Germinal center (tissue), 1 donor: ENCODE measurements at places on chromosomes 7 and 10.

GRCh38 chr7:98135984-98136383 lies 29.3 kb downstream of the LMTK2 start:
- DNase-seq, result no peak

GRCh38 chr10:65355141-65355680 lies 1570.6 kb upstream of the LRRTM3 start:
- no peak for DNase-seq

DNA sequence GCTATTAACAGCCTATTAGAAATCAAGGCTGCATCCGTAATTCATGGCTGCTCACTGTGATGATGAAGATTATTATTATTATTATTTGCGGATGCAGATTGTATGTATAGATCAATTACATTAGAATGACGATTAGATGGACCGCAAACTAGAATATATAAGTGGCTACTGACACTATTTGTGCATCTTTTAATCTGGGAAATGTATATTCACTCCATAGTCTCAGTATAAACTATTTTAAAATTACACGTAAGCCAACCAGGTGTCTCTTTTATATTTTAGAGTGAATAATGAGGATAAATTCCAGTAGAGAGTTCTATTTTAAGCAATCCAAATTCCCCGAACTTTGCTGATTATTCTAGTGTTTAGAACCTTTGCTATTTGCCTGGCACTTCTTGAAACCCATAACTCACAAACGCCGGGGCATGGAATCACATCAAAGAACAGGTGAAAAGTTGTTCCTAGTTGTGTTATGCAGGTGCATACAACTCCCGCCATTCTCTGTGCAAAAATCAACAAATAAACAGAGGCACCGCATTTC lies 509 bp upstream of the ING3 start:
- no peak for DNase-seq

- no peak for DNase-seq
These were observed 162.4 kb downstream of the TNS3 start for GRCh38 chr7:47419471-47419870.

DNA sequence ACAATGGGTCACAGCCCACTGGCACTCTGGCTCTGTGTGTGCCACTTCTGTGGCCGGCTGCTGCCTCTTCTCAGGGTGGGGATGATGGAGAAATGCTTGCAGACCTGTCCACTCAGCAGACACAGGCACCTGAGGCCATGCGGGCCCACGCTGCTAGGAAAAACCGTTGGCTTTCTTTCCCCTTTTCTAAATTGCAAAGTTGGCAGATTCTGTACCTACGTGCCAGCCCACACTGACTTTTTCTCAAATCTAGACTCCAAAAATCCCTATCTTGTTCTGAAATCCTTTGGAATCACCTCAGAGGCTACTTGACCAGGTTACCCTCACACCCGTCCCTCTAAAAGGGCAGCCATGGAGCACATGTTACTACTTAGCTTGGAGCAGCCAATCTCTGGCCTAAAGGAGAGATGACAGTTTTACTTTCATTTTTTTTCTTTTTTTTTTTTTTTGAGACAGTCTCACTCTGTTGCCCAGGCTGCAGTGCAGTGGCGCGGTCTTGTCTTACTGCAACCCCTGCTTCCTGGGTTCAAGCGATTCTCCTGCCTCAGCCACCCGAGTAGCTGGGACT lies 99.4 kb downstream of the RNF216 start:
- DNase-seq, result no peak

GRCh38 chr10:122590153-122590552 lies 29.6 kb downstream of the DMBT1 start:
- no peak for DNase-seq

- no peak for DNase-seq
These were observed 147.6 kb downstream of the DIP2C start for GRCh38 chr10:541750-542371.

- no peak for DNase-seq
These were observed 518.1 kb upstream of the AKR1E2 start for GRCh38 chr10:4307910-4308309.

GRCh38 chr7:33661430-33662160 lies 243.7 kb upstream of the BMPER start:
- DNase-seq, result peak; percentile 6

DNA sequence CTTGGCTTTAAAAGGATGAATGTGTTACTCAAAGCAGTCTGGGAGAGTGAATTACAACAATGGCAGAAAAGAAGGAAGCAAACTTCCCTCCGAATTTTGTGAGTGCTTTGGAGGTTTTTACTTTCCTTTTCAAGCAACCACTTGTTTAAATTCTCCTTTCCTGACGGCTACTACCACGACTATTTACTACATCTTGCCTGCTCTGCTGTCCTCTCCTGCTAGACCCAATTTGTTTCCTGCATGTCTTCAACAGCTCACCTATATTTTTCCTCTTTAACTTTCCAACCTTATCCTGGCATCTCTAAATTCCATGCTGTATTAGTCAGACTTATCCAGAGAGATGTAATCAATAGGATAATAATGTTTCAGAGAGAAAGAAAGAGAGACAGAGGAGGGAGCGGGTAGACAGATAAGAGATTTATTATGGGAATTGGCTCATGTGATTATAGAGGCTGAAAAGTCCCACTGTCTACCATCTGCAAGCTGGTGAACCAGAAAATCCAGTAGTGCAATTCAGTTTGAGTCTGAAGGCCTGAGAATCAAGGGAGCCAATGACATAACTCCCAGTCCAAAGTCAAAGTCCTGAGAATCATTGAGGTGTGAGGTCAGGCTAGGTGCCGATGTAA lies 42.8 kb upstream of the SLC13A1 start:
- no peak for DNase-seq

GRCh38 chr10:23046027-23046426 lies 49.4 kb upstream of the MSRB2 start:
- DNase-seq, result no peak

DNA sequence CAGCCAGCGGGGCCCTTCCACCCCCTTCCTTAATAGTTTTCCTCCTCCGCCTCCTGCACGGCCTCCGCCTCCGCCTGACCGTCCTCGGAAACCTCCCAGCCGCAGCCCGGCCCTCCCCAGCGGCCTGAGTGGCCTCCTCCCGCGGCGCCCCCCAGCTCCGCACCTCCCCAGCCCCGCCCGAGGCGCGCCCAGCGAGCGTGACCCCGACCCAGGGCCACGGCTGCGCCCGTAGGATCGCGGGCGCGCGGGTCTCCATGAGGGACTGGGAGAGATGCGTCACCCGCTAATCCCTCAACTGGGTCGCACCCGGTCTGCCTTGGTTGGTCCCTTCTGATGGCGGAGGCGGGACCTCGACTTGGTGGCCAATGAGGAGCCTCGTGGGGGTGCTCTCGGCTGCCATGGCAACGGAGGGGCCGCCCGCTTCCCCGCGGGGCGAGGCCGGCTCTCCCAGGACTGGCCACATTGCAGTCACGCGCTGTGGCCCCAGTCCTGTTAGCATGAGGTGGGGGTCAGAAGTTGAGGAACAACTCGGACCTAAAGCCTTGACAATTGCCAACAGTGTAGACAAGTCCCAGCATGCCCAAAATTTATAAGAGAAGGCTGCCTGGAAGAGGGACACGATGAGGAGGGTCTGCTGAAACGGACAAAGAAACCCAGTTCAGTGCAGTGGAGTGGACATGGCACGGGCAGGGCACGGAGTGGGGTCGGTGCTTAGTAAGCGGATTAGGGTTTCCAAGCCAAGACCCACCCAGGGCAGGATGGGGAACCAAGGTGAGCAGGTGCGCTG lies 24.3 kb downstream of the DDIT4 start:
- peak; percentile 89 for DNase-seq

DNA sequence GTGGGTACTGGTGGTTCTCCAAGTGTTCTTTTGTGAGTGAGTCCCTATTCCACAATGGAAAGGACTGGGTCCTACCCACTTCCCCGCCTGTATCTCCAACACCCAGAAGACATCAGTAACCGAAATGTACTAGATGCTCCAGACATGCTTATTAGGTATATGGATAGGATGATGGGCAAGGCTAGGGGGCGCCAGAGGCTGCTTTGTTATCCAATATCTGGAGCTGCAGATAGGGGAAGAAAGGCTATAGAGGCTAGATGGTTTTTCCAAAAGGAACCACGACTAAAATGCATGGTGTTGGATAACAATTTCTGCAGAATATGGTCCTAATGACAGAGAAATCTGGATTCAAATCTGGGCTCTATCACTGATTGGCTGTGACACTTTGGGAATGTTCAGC lies 56.2 kb upstream of the TM9SF3 start:
- DNase-seq, result peak; percentile 57

GRCh38 chr10:119786117-119786769 lies 60.4 kb downstream of the INPP5F start:
- DNase-seq, result no peak

GRCh38 chr7:92589056-92589455 lies 1.1 kb downstream of the FAM133B start:
- DNase-seq, result no peak

GRCh38 chr7:39709029-39709428 lies 85.7 kb downstream of the RALA start:
- no peak for DNase-seq

GRCh38 chr10:124010024-124010423 lies 83.4 kb downstream of the CHST15 start:
- no peak for DNase-seq

DNA sequence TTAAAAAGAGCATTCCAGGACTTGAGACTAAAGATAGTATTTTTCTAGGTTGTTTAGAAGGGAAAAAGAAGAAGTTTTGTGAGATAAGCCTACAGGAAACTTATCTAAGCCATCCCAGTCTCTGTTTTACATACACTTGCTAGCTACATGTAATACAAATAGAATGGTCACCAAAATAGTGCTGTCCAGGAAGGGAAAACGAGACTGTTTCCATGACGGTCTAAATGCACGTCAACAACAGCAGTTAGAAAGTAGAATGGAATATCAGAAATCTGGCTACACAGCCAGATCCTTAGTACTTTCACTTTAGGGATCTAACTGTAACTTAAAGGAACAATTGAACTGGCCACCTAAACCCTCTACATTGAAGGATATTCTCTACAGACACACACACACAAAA lies 117.6 kb downstream of the TSPAN12 start:
- DNase-seq, result no peak

DNA sequence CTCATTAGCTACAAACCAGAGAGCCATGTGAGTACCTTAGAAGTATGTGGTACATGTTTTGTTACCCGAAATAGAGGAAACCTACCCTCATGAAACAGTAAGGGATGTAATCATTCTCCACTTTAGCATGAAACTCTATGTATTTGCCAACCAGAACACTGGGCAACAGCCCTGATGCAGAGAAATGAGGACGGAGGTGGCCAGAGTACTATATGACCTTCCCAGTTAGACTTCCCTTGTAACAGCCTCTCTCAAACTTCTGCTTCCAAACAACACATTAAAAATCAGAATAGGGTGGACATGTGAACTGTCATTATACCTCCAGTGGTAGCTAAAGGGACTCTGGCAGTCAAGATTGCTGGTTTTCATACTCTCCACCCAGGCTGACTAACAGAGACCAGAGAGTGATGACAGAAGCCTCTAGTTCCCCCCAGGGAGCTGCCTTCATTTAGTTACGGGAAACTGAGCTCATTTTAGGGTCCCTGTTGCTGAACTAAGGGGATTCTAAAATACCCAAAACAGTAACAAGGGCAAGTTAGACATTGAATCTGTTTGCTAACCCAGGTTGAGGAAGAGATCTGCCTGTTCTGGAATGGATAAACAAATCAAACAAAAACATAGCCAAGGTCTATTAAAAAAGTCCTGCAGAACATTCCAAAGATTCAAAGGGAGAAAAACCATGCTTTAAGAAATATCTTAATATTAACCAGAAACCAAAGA lies 83.1 kb downstream of the VPS41 start:
- DNase-seq, result no peak

DNA sequence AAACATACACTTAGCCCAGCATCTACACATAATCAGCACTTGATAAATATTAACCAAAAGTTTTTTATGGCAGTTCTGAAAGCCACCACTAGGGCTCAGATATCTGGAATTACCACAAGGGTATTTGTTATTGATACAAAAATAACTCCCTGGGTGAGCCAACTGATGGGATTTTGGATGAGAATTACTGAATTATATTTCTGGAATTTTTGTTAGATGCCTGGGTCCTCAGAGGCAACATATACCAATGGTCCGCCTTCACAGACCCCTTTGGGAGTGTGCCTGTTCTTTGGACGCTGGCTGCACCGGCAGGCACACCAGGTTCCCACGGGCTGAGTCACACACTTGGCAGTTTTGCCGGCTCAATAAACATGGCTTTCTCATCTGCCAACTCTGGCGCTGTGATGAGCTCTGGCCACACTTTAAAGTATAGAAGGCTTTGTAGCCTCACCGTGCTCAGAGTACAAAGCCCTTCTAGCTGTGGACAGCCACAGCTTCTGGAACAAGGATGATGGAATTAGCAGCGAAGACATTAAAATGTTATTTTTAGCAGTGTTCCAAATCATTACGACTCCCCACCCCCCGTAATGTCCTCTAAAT lies 24.5 kb upstream of the EEPD1 start:
- DNase-seq, result peak; percentile 20

DNA sequence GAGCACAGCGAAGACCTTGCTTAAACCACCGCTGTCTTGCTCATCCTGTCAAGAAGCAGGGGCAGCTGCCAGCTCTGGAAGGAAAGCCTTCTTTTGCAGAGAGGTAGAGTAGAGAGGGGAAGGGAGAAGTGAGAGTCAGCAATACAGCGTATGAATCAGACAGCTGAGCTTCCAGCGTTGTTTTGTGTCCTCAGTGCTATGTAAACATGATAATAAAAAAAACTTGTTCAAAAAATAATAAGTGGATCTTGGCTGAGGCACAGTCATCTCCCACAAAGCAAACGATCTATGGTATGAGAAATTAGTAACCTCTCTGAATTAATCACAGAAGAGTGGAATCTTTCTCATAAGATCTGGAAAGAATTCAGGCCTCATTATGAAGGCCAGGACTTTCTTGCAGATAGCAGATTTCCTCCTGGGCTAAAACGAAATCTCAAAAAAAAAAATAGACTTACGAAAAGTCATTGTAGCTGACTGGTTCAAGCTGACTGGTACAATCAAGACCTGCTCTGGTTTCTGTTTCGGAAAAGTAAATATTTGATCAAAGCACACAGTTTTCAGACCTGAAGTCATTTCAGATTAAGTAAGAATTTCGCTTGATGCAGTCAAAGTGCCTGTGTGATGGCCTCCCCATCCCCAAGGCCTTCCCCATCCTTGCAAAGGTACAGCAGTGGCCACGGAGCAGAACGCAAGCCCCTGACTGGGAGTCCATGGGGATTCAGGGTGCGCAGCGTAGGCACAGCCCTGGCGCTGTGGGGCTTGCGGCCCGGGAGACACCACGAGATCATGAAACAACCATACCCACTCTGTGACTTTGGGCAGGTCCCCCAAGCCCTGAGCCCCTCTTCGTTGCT lies 29.4 kb downstream of the CHST15 start:
- DNase-seq, result peak; percentile 49
